Femur (tissue), 1 donor: ENCODE measurements at places on chromosomes 11 and 22.

- DNase-seq = no peak
Measured at GRCh38 chr22:44217346-44217745, 36.6 kb downstream of the PARVG start.

- no peak for DNase-seq
Measured at GRCh38 chr22:45602824-45603595, 68.6 kb upstream of the ATXN10 start.

DNA sequence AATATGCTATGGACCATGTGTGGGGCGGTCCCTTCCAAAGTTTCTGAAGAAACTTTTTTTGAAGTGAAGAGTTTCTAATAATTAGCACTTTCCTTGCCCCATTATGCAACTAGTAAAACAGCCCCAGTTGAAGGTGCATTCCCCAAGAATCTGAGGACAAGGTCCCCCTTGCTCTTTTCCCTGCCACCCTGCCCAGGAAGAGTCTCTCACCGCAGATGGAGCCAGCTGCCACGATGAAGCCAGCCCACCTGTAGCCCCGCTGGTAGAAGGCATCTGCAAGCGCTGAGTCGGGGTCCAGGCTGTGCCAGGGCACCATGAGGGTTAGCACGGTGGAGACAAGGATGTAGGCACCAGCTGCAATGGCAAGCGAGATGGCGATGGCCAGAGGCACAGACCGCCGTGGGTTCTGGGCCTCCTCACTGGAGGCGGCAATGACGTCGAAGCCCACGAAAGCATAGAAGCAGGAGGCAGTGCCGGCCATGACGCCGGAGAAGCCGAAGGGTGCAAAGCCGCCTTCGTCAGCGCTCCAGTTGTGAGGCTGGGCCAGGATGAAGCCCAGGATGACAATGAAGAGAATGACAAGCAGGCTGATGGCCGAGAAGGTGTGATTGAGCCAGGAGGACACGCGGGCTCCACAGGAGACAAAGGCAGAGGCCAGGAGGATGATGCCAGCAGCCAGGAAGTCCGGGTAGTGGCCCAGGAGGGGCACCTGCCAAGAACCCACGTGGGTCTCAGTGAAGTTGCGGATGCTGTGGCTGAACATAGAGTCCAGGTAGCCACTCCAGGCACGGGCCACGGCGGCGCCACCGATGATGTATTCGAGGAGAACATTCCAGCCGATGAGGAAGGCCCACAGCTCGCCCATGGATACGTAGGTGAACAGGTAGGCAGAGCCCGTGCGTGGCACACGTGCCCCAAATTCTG is 1.5 kb downstream of the SLC7A4 start:
- DNase-seq = no peak

GRCh38 chr11:105149477-105149876 is 9.9 kb upstream of the CARD18 start:
- no peak for DNase-seq
